Dermis blood vessel endothelial cell (primary cell): ENCODE measurements at places on chromosomes 2 and 18. TPM values are rescaled to one million over a fixed set of nuclear protein-coding genes. Genes with fewer than 3 reads are reported as not detected.

- DNase-seq, result no peak
Measured at GRCh38 chr2:7670905-7671641, 753.9 kb downstream of the RNF144A start.

DNA sequence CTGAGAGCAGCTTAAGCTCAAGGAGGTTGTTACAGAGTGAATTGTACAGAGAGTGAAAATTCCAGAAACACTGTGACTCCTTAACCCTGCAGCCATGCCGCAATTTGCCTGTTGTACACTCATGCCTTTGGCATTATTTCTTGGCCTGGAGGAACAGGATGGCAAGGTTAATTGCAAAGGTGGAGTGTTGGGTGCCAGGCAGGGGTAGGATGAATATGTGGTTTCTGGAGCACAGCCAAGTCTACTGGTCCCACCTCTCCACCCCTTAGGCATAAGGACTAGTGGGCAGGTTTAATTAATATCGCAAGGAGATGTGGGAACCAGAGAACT, 250.2 kb downstream of the LRRTM1 start:
- no peak for DNase-seq

DNA sequence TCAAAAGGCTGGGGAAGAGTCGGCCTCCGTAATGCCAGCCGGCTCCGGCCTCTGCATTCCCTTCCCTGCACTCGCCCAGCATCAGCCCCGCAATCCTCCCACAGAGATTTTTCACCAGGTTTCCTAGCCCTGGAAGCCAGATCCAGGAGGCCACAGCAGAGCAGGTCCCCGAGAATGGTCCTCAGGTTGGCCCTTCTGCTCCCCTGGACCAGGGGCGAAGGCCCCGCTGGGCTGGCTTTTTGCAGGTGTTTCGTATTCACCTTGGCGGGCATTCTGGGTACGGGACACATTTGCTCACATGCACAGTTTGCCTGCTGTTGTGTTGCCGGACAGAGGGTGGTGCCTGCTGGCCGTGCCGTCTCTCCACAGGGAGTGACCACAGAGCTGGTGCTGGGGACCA, 309.5 kb downstream of the NDUFA10 start:
- DNase-seq, result no peak

DNA sequence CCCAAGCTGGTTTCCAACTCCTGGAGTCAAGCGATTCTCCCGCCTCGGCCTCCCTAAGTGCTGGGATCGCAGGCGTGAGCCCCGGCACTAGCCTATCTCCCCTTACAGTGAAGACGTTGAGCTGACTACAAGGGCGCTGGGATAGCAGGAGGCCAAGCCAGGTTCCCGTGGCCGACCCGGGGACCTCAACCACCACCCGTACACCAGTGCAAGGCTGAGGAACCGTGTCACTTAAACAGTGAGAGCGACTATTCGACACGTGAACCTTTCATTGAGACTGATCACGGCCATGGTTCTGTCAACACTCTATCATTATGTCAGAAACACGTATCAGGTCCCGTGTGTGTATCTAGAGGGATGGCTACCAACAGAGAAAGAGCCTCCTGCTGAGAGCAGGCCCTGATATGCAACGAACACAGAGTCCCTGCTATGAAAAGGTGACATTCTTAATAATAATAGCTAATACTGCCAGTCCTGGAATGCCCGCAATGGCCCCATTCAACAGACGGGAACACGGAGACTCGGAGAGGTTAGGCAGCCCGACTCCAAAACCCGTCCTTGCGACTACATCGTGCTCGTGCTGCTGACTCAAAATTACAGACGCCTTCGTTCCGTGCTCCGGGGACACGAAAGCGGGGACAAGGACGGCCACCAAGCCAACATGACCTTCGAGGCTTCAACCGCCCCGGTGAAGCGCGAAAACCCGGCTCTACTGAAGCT, 833 bp downstream of the AFG3L2 start:
- peak; percentile 43 for DNase-seq

DNA sequence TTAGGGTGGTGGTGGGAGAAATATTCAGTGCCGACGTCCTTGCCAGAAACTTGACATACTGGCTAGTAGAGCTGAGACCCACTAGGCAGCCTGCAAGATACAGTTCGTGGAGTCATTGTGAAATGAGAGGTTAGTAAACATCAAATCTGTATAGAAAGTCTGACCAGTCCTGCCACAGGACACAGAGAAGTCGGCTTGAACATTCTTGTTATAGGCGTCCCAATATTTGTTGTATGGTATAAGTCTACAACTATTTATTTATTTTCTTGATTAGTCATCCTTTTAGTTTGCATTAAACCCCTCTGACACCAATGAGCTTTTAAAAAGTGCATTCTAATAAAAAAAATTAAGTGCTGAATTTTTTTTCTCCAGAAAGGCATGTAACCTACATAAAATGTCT, 265.4 kb downstream of the STK39 start:
- DNase-seq, result no peak

DNA sequence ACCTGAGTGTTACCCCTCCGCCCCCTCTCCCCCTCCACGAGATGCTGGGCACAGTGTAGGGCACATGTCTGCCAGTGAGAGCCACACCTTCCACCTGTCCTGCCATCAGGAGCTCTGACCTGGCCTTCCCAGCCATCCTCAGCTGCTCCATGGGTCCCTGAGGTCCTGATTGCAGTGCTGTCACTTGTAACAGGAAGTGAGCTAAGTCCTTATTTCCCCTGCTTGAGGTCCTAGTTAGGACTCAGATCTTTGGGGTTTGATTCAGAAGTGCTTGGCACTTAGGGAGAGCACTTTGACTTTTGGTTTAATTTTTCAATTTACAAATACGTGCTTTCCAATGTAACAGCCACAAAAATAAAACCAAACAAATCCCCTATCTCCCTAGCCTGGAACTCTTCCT, 125.5 kb downstream of the WDSUB1 start:
- peak; percentile 30 for DNase-seq

GRCh38 chr2:105749583-105750400, 5.1 kb downstream of the NCK2 start:
- peak; percentile 32 for DNase-seq

Gene HMSD
- total RNA-seq, result not detected in 2 replicates

Gene MOCOS
- total RNA-seq, result 0.34 and 0.79 TPM in 2 replicates

Gene TMEM17
- 0.51 and 1.1 TPM in 2 replicates for total RNA-seq
